WERI-Rb-1 (cell line): ENCODE measurements at places on chromosomes 3 and 15.

- DNase-seq: no peak
These were observed 106.2 kb upstream of the PRR20G start for GRCh38 chr3:127394031-127394430.

DNA sequence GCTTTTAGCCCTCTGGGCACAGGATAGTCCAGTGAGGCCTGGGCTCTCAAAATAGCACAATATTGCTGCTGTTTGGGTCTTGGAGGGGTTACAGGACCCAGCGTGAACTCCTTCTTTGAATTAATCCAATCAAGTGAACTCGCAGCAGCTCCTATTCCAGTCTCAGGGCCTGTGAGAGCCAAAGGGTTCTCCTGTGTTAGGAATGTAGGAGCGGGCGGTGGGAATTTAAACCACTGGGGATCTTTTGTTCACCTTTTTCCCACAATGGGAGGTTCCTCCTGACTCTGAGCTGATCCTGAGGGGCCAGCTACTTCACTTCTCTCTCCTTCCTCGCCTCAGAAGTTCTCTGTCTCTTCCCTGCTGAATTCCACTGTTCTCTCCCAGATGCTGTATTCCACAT lies 504.0 kb downstream of the UNC13C start:
- no peak for DNase-seq

DNA sequence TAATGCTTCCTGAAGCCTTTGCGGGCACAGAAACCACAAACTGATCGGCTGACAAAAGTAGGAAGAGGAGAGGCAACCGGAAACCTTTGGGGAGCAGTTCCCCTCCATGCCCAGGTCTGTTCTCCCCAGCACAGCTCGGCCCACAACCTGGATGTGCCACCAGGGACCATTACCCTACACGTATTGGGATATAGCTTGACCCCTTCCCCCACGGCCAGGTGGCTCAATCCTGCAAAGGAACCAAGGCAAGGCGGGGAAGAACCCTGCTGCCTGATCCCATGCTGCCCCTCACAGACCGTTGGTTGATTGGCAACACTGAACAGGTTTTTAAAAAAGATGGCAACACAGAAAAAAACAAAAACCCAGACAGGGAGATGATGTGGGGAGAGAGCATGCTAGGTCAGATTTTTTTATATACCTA lies 19.7 kb upstream of the TCAIM start:
- DNase-seq: peak; percentile 77

DNA sequence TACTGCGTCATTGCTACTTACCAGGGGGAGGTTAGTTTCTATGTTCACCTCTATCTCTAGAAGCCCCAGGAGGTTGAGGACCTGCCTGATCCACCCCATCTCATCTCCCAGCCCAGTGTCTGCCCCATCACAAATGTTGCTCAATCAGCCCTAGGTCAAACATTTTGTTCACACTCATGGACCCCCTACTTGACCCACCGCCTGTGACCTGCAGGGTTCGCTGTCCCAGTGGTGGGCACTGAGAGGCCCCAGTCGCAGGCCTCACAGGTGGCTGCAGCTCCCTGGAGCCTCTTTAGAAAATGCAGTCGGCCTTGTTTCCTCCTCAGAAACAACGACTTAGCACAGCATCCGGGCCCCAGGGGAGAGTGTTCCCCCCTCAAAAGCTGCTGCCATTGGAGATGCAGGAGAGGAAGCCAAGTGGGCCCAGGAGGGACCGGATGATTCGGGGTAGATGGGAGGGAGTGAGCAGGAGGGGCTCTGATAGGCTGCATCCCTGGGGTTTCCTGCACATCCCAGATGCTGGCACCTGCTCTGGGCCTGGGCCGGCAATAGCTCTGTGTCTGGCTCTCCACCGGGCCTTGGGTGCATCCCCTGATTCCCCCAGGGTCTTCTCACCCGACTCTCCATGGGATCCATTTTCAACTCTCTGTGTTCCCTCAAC lies 18.4 kb upstream of the INSYN1 start:
- DNase-seq: no peak

GRCh38 chr3:13572926-13573623 lies 24.1 kb downstream of the FBLN2 start:
- DNase-seq: peak; percentile 4

DNA sequence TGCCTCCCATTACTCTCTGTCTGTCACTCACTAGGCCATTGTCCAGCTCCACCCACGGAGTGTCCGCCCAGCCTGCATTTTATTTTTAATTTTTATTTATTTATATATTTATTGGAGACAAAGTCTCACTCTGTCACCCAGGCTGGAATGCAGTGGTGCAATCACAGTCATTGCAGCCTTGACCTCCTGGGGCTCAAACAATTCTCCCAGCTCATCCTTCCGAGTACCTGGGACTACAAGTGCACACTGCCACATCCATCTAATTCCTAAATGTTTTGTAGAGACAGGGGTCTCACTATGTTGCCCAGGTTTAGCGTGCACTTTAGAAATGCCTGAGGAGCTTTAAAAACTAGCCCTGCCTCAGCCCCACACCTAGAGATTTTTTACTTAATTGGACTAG lies 141.5 kb downstream of the LIPC start:
- no peak for DNase-seq

DNA sequence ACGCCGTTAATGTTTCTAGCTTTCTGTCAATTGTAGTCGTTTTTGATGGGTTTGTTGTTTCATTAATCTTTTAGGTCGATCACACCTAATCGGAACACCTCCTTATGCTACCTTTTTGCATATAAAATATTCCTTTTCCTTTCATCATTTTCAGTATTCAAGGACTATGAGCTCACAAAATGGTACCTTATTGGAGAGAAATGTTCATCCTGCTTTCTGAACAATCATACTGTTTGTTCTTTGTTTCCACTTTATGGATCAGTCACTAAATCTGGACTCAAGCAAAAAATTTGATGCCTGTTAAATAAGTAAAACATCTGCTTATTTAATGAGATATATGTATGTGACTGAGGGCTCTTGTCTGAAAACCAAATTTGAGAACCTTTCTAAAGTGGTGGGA lies 1.1 kb downstream of the KIF15 start:
- DNase-seq: no peak

DNA sequence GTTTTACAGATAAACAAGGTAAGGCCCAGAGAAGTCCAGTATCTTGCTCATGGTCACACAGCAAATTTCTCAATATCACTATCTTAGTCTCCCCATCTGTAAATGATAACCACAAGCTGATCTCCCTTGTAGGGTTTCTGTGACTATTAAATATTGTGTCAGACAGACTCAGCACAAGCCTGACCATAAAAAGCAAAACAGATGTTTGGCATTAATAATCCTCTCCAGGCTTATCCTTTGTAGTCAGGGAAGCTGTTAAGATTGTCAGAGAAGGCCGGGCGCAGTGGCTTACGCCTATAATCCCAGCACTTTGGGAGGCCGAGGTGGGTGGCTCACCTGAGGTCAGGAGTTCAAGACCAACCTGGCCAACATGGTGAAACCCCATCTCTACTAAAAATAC lies 173.2 kb upstream of the PRICKLE2 start:
- DNase-seq: peak; percentile 85

DNA sequence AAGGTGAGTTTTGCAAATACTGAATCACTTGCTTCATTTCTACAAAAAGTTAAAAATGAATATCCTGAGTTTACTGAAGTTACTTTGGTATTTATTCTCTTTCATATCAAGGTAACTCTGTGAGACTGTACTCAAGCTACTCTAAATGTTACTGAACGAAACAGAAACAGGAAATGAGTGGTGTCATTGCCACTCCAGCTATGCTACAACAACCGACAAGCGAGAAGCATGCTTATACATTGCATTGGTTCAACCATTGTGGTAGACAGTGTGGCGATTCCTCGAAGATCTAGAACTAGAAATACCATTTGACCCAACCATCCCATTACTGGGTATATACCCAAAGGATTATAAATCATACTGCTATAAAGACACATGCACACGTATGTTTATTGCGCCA lies 313.2 kb upstream of the THBS1 start:
- no peak for DNase-seq

DNA sequence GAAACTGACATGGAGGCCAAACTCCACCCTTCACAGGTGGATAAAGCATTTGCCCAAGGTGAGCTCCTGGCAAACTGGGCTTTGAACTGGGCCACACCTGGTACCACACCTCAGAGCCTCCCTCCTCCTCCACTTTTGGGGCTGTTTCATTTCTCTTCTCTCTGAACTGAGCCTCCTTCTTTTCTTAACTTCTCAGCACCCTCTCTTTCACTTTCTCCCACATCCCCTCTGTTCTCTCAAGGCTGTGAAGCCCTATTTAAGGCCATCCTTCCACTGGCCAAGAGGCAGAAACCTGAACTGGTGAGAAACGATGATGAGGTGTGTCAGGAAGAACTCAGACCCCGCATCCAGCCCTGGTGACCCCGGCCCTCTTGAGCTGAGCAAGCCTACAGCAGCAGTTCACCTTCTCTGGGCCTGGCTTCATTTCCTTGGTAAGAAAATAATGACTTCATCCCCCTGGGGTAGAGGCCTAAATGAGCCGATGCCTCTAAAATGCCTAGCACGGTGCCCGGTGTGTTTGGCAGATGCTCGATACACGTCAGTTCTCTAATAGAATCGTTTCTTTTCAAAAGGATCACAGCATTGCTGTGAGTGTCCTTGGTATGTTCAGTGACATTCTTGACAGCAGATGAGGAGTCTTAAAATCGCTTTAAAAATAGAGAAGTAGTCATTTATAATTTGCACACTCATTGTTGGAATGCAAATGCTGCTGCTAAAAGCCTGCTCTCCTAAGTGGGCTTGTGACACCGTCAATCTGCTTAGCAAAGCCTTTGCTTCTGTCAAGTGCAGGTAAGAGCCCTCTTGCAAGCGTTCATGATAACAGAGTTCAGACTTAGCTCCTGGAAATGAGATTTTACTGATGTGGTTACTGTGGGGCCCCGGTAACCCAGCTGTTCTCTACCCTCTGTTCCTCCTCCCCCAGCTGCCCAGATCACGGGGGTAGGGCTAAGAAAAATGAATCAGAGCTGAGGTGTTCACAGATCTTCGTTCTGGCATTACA lies 97.7 kb upstream of the ATP2B2 start:
- no peak for DNase-seq

- DNase-seq: no peak
These were observed 1272.9 kb downstream of the ROBO1 start for GRCh38 chr3:78494851-78495250.

GRCh38 chr3:122063908-122064307 lies 8.7 kb downstream of the CD86 start:
- DNase-seq: no peak

GRCh38 chr3:4977001-4977852 lies 2.0 kb upstream of the BHLHE40 start:
- DNase-seq: peak; percentile 77

- no peak for DNase-seq
These were observed 53.5 kb upstream of the ADAMTS9 start for GRCh38 chr3:64741341-64741740.
